ENCODE measurements at places on chromosomes 2 and 18.

DNA sequence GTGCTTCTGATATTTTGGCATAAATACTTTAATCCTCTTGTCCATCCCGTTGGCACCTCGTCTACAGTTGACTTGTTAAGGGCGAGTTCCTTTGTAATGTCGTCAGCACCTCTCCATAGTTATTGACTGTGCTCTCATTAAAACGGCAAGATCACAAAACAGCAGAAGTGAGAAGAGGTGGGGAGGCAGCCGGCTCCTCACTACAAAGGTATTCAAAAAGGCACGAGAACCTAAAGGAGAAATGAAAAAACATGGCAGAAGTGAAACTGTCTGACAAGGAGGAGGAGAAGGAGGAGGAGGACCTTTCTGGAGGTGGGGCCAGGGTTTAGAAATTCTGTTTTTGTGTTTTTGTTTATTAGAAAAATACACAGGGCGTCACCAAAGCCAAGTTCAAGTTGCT is 235.6 kb downstream of the BCL11A start:
- DNase-seq: no peak

GRCh38 chr2:215755641-215756345 is 257.6 kb downstream of the MREG start:
- DNase-seq: no peak

DNA sequence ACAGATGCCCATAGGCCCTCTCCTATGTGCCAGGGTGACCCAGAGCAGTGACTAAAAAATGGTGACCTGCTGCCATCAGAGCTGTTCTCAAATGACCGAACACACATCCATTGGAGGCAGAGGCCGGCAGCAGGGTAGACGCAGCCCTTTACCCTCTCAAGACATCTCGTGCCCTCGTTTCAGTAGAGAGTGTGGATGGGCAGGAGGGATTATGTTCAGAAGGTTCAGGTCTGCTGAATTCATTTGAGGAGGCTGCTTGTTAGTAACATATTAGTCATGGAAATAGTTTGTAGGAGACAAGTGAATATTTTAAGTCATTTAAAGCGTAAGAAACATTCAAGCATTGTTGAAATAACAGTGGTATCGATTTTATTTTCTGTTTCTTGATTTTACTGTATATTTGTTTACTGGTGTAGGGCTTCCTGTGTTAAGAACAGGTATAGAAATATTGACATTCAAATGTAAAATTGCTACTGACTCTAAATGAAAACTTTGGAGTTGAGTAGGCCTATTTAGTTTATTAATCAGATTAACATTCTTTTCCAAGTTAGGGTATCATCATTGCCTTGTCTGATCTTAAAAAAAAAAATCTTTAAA is 82.6 kb downstream of the ZNF532 start:
- DNase-seq: no peak

DNA sequence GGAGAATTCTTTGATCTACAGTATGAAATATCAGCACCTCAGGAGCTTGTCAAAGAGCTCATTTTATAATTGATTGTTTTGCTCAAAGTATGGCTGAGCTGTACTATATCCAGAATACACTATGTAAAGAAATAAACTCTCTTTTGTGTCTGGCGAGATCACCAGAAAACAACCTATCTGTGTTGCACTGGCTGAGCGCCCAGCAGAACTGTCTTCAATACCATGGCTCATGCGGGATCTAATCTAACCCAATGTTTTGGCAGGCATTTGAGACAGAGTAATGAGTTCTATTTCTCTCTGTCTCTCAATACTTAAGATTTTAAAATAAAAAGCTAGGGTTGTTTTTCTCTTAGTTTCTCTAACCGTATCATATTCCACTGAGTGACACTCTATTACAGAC is 192.4 kb downstream of the L3MBTL4 start:
- no peak for DNase-seq

- peak; percentile 42 for DNase-seq
Observed at GRCh38 chr2:241036397-241036963, 38.1 kb downstream of the SNED1 start.

DNA sequence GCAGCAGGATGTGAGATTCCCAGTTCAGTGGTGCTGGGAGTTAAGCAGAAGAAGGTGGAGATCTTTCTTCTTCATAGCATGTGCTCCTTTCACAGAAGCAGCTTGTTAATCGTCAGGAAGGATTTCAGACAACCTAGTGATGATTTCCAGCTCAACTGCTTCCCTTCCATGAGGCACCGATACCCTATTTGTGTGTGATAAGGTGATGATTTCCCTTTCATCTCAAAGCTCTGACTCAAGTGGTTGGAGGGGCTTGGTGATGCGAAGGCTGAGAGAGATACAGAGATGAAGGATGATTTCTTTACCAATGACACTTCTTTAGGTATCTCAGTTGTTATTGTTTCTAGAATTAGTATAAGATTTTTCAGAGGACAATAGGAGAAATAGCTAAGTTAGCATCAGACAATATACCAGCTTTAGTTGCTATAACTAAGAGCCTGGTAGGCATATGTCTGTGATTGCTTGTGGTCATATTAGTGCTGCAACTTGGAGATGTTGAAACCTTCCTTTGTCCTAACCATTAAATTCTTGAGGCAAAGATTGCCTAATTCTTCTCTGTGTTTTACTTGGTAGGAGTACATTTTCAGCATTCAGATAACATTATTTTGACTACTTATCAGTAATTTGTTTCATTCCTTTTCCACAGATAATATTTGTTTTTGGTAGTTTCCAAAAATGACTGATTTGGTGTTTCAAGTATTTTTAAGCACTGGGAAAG is 111.3 kb downstream of the PLCL1 start:
- DNase-seq: no peak

DNA sequence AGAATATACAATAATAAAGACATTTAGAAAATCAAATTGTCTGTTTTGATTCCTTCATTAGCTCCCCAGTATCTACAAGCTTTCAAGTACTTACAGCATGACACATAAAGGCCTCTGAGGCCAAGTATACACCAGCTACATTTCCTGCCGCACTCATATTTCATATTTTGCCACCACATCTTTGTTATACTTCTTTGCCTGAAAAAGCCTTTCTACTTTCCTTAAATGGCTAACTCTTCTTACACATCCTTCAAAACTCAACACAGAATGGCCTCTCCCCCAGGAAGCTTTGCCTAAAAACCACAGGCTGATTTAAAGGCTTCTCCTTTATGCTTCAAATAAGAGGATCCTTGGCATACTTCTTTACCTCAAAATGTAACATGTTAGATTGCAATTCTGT is 4.5 kb downstream of the STK17B start:
- DNase-seq: no peak

All from stimulated activated CD8-positive, alpha-beta memory T cell treated with anti-CD3 and anti-CD28 coated beads, Interleukin-12 subunit alpha, Interleukin-12 subunit beta, amount 100 ng/mL, for 4 hours (primary cell).